ENCODE measurements at places on chromosomes 2 and 18. TPM values are rescaled to one million over a fixed set of nuclear protein-coding genes. Genes with fewer than 3 reads are reported as not detected.

CEBPZOS gene
- 19.4 TPM for total RNA-seq

PTPRM gene
- total RNA-seq: 48.6 TPM

AGXT gene
- total RNA-seq: not detected

MEP1B gene
- total RNA-seq: 0.64 TPM

SIGLEC15 gene
- total RNA-seq: 0.43 TPM

POLR1B gene
- total RNA-seq: 16.0 TPM

MXD1 gene
- total RNA-seq: 5.2 TPM

NETO1 gene
- total RNA-seq: 0.64 TPM

LIMS4 gene
- 37.7 TPM for total RNA-seq
